ENCODE measurements at places on chromosomes 7 and 10. TPM values are rescaled to one million over a fixed set of nuclear protein-coding genes. Genes with fewer than 3 reads are reported as not detected.

GRCh38 chr10:31700181-31700611, 228.4 kb downstream of the ARHGAP12 start:
- no peaks in the 10 kb centered on the region for H3K36me3 ChIP-seq
- no peak for DNase-seq
- H3K4me1 ChIP-seq, result no peaks in the 10 kb centered on the region

- no peak overlapping the region for H3K27ac ChIP-seq
- H3K4me1 ChIP-seq, result peaks cover 2% of the 10 kb centered on the region
- H3K36me3 ChIP-seq, result no peaks in the 10 kb centered on the region
- no peak for DNase-seq
- H3K27me3 ChIP-seq, result no peaks in the 10 kb centered on the region
Measured at GRCh38 chr7:143958781-143959180, 4.1 kb downstream of the OR2F1 start.

The ZCCHC24 gene
- total RNA-seq, result 2.5 TPM

The SMURF1 gene
- total RNA-seq, result 22.5 TPM

DNA sequence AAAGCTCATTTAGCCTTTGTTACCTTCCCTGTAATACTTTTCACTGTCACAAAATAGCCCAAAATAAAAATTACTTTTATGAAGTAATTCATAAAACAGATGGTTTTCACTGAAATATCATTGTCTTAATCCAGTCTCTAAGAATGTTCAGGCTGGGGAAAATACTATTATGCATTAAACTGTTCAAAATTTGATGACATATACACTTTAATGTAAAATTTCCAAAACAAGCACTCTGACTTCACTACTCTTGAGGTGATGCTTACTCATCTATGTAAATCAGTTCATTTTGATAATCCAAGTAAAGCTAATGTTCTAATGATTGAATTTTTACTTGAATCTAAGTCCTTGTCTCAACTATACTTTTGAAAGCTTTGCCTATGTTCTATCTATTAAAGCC, 127.9 kb downstream of the KMT2C start:
- no peaks in the 10 kb centered on the region for H3K27me3 ChIP-seq
- H3K36me3 ChIP-seq, result peaks cover 1% of the 10 kb centered on the region
- H3K4me1 ChIP-seq, result no peaks in the 10 kb centered on the region
- H3K27ac ChIP-seq, result no peak overlapping the region
- no peak for DNase-seq

The HABP2 gene
- 24.3 TPM for total RNA-seq

The TMEM176B gene
- 31.4 TPM for total RNA-seq

DNA sequence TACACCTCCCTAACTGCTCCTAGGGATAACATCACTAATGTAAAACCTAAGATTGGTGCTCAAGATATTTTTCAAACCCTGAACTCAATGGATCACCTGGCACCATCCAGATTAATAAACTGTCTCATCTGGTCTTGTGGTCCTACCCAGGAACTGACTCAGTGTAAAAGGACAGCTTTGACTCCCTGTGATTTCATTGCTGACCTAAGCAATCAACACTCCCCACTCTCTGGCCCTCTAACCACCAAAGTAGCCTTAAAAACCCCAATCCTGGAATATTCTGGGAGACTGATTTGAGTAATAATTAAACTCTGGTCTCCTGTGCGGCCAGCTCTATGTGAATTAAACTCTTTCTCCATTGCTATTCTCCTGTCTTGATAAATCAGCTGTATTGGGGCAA, 6.2 kb upstream of the USP54 start:
- DNase-seq, result no peak
- H3K4me3 ChIP-seq, result no peak overlapping the region
- H3K4me1 ChIP-seq, result peaks cover 23% of the 10 kb centered on the region
- H3K27ac ChIP-seq, result no peak overlapping the region
- H3K27me3 ChIP-seq, result no peaks in the 10 kb centered on the region

GRCh38 chr10:48444861-48445841, 138.7 kb downstream of the MAPK8 start:
- DNase-seq, result peak; percentile 38
- H3K36me3 ChIP-seq, result peaks cover 1% of the 10 kb centered on the region
- no peak overlapping the region for H3K4me3 ChIP-seq

The WNT16 gene
- total RNA-seq, result not detected
